B cell (primary cell): ENCODE measurements at places on chromosomes 2 and 18. TPM values are rescaled to one million over a fixed set of nuclear protein-coding genes. Genes with fewer than 3 reads are reported as not detected.
A peak's percentile ranks its signal among the peaks of the same experiment; 100 is the strongest.

The ABCG8 gene
- polyA plus RNA-seq = not detected in 2 replicates

The PHLPP1 gene
- 3.0 and 4.5 TPM in 2 replicates for polyA plus RNA-seq

The SERPINB12 gene
- not detected in 2 replicates for polyA plus RNA-seq

The CD207 gene
- polyA plus RNA-seq = not detected in 2 replicates

The METTL4 gene
- 12.4 and 12.9 TPM in 2 replicates for polyA plus RNA-seq

The MERTK gene
- polyA plus RNA-seq = 0.04 and 0.30 TPM in 2 replicates

The SLC30A3 gene
- polyA plus RNA-seq = 0.07 and 0.09 TPM in 2 replicates

The DPP10 gene
- polyA plus RNA-seq = not detected in 2 replicates

The LYG2 gene
- polyA plus RNA-seq = not detected in 2 replicates

The HK2 gene
- polyA plus RNA-seq = 5.7 and 13.0 TPM in 2 replicates

The PDCD1 gene
- 0.28 and 0.29 TPM in 2 replicates for polyA plus RNA-seq

The C2orf15 gene
- 0.89 and 1.1 TPM in 2 replicates for polyA plus RNA-seq

The ARHGEF33 gene
- polyA plus RNA-seq = 0.04 and 0.06 TPM in 2 replicates

DNA sequence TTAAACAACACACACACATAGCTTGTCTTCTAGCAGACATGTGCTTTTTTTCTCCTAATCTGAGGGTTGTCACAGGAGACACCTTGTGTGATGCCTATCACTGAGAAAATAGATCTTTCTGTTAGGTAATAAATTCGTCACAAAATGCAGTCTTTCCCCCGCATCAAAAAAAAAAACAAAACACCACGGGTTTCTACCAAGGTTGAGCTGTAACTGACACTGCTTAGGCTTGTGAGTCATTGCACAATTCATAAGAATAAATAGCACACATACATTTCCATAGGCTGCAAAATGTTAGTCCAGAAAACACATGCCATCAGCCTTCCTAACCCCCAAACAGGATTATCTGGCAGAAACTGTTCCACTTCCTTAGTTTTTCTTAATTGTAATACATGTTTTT, 6.5 kb downstream of the TMEM163 start:
- DNase-seq = no peak

- DNase-seq = no peak
Observed at GRCh38 chr2:10546975-10547391, 98.9 kb upstream of the ODC1 start.

- DNase-seq = no peak
Observed at GRCh38 chr2:121085801-121086200, 199.2 kb downstream of the TFCP2L1 start.

DNA sequence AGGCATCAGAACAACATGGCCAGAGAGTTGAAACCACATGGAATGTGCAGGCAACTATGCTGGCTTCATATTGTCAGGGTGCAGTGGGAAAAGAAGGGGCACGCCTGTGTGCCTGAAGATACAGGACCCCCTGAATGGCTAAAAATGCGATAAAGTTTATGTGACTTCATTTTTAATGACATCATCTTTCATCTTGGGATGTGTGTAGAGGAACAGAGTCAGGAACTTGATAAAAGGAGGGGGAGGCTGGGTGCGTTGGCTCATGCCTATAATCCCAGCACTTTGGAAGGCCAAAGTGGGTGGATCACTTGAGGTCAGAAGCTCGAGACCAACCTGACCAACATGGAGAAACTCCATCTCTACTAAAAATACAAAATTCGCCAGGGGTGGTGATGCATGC, 872.6 kb downstream of the TDRD15 start:
- DNase-seq = no peak

DNA sequence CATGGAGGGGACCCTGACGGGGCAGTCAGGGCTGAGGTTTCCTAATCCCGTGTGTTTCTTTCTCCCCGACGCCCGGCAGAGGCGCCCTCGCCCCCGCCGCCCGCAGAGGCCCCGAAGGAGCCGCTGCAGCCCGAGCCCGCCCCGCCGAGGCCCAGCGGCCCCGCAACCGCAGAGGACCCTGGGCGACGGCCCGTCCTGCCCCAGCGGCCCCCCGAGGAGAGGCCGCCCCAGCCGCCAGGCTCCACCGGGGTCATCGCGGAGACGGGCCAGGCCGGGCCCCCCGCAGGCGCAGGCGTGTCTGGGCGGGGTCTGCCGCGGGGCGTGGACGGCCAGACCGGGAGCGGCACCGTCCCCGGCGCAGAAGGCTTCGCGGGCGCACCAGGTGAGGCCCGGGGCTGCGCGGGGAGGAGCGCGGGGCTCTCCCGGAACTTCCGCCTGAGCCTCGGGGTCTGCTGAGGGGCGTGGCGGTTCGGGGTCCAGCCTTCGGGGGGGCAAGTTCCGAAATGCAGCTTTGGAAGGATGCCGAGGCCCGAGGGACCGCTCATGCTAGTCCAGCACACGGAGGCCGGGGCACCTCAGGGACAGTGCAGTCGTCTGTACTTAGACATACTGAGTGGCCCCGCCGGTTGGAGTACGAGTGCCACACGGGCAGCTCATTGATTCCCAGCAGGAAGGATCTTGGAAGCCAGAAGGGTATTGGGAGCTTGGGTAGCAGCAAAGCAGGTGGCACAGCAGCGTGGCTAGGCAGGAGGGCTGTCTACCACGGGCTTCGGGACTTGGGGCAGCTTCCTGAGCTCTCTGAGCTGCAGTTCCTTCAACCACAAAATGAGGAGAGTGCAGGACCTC, 60.1 kb downstream of the EMILIN2 start:
- peak; percentile 69 for DNase-seq

DNA sequence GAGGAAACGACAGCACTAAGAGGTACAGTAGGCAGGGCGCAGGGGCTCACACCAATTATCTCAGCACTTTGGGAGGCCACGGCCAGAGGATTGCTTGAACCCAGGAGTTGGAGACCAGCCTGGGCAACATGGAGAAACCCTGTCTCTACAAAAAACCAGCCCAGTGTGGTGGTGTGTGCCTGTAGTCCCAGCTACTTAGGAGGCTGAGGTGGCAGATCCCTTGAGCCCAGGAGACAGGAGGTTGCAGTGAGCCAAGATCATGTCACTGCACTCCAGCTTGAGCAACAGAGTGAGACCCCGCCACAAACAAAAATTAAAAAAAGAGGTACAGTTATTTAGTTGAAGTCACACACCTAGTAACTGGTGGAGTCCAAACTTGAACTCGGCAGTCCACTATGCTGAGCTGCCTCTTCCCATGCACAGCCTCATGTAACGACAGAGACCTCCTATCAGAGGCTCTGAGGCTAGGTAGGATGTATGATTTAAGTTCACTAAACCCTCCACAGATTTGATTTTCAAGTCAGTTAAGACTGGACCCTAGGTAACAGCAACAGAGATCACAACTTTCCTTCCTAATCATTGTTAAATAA, 8.7 kb downstream of the STK17B start:
- DNase-seq = no peak

- DNase-seq = no peak
Observed at GRCh38 chr2:136251197-136251884, 133.4 kb upstream of the CXCR4 start.

DNA sequence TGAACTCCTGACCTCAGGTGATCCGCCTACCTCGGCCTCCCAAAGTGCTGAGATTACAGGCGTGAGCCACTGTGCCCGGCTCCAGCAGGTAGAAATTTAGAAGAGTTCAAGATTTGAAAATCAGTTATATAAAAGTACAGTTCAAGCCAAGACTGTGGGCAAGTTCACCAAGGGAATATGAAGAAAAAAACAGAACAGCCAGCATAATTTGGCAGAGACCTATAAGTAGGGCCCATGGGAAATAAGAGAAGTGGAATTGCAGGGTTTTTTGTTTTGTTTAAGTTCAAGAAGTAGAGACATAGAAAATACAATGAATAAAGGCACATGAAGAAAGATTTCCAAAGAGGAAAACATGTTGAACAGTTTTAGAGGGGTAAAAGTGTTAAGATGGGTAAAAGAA, 57.9 kb downstream of the BAZ2B start:
- DNase-seq = no peak

- DNase-seq = no peak
Observed at GRCh38 chr2:191488135-191488534, 189.8 kb upstream of the NABP1 start.

GRCh38 chr2:118539290-118539689, 308.2 kb downstream of the EN1 start:
- DNase-seq = no peak

DNA sequence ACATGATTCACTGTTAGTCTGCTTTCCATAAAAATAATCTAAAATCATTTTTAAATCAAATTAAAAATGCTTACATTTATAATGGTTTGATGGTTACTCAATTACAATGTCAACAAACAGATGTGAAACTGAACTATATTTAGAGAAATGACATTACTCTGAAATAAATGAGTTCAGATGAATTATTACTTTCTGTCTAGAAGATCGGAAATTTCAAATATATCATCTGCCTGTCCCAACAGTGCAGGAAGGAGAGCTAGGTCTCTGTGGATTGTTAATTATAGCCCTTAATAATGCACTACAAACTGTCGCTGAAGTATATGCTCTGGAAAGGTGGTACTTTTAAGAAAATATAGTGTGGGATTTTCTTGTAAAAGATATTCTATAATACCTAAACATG, 109.8 kb downstream of the DSEL start:
- no peak for DNase-seq

DNA sequence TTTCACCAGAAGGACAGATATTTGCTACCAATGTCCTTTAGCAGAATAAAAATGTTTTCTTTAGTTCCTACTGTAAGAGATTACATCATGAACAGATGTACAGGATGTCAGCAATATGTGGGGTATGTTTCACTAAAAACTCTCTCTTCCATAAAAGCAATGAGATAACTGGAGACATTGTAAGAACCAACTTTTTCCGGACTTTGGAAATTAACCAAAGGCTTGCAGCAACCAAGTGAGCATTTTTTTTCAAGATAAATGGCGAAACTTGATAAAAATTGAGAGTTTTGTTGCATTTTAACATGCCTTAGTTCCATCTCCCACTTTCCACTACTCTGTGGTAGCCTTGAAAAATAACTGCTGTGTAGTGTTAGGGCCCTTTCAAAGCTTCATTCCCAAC, 429.8 kb upstream of the CDH2 start:
- no peak for DNase-seq

- no peak for DNase-seq
Observed at GRCh38 chr2:58834404-58834803, 593.3 kb upstream of the FANCL start.

- no peak for DNase-seq
Observed at GRCh38 chr2:236968101-236968879, 117.4 kb upstream of the COPS8 start.

GRCh38 chr2:96642564-96643360, at the start of gene FER1L5:
TSS of gene FER1L5 (plus strand) at chr2:96642764. CDS start at chr2:96642837, 73 bp downstream.
- no peak for DNase-seq

GRCh38 chr2:120856421-120856862, 120.8 kb downstream of the GLI2 start:
- DNase-seq = no peak

GRCh38 chr2:953408-953807, 2.8 kb downstream of the SNTG2 start:
- DNase-seq = no peak

GRCh38 chr2:47437287-47437686, 34.3 kb downstream of the MSH2 start:
- peak; percentile 44 for DNase-seq

DNA sequence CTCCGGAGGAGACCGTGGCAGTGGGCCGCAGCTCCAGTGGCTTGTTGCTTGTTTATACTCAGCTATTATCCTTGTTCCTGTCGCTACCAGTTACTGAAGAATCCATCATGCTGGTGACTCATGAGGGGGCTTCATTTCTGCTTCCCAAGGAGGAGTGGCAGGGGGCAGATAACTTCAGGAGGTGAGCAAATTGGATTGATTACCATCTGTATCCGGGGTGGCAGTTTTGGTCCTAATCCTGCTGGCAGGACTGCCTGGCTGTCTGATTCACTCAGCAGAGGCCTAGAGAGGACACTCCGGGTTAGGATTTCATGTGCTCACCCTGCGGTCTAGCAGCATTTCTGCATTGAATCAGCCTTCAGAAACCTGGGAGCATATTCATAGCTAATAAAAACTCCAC, 230.0 kb downstream of the ACTR3 start:
- no peak for DNase-seq

- DNase-seq = no peak
Observed at GRCh38 chr2:62471816-62472215, 34.2 kb downstream of the TMEM17 start.

- DNase-seq = no peak
Observed at GRCh38 chr18:39260565-39260964, 1695.0 kb upstream of the CELF4 start.

- DNase-seq = no peak
Observed at GRCh38 chr18:505483-506122, 5.1 kb upstream of the COLEC12 start.

GRCh38 chr2:102619414-102620319, at the start of gene SLC9A2:
TSS of gene SLC9A2 (plus strand) at chr2:102619553. CDS start at chr2:102619849, 296 bp downstream.
- no peak for DNase-seq

- no peak for DNase-seq
Observed at GRCh38 chr2:169105476-169105875, 36.1 kb downstream of the DHRS9 start.

- no peak for DNase-seq
Observed at GRCh38 chr2:160005476-160005875, 56.9 kb downstream of the PLA2R1 start.

GRCh38 chr2:217804338-217804737, 198.5 kb downstream of the TNS1 start:
- no peak for DNase-seq

DNA sequence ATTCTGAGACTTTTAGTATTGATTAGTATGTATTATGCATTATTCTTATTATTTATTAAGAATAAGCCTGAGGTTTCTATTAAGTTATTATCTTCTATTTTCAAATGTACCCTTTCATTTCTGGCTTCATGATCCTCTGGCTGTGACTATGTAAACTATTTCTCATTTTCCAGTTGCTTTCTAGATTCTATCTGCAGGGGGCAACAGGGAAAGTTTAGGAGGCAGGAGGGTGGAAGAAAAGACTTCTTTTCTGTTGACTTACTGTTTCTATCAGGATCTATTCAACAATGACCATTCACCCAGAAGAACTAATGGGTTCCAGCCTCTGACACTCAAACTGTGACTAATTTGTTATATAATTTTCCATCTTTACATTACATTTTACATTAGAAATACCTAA, 653.4 kb upstream of the FSHR start:
- no peak for DNase-seq

DNA sequence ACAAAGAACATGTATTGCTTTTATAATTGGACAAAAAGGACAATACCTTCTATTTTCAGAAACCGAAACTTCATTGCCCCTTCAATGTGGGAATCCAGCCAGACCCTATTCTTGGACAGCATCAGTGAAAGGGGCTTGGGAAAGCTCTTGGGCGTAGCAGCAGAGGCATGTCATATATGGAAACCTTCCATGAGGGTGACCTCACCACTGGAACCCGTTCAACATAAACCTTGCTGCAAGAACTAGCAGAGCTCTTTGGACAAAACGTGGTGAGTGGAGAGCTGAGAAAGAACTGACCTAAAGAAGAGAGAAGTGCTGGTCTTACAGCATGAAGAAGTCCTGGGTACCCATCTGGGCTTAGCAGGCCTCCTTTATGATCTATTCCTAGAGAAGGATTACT, 22.7 kb upstream of the ACTG2 start:
- DNase-seq = no peak

- DNase-seq = no peak
Observed at GRCh38 chr18:35387152-35387571, 10.0 kb upstream of the ZNF396 start.

GRCh38 chr2:138421971-138422335, 79.6 kb upstream of the SPOPL start:
- DNase-seq = no peak
